ENCODE measurements at places on chromosomes 3 and 15.

DNA sequence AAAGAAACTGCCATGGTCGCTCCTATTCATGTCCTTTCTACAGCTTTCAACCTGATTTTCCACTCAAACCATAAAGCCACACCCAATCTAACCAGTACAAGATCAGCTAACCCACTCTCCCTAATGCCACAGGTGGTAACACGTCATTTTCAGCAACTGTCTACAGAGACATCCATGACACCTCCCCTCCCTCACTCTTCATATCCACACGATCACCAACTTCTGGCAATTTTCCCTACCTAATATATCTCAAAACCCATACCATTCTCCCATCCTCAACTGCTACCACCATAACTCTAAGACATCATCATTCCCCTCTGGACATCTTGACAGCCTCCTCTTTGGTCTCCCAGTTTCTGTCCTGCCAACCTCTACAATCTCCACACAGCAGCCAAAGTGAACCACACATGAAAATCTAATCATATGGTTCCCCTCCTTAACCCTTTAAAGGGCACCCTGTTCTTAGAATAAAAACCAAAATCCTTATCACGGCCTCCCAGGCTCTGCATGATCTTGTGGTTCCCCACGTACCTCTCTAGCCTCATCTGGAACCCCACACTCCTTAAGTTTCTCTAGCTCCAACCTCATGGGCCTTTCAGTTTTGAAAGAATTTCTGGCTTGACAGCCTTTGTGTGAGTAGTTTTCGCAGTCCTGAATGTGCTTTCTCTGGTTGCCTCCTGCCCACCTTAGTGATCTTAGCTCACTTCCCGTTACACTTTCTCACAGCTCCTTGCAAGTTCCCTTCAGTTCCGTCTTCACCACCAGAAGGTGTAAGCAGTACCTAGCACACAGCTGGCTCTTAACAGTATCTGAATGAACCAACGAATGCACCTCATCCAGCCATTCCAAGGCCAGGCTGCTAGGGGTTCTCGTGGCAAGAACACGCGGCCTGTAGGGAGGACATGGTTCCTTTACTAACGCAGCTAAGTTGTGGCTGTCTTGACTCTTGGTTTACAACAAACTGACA, 33.4 kb downstream of the SPINK8 start:
- DNase-seq, result peak; percentile 20

DNA sequence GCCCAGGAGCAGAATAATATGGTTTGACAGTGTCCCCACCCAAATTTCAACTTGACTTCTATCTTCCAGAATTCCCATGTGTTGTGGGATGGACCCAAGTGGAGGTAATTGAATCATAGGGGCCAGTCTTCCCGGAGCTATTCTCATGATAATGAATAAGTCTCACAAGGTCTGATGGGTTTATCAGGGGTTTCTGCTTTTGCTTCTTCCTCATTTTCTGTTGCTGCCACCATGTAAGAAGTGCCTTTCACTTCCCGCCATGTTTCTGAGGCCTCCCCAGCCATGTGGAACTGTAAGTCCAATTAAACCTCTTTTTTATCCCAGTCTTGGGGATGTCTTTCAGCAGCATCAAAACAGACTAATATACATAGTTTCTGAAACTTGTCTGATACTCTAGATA, 28.4 kb upstream of the ATP2C1 start:
- no peak for DNase-seq

- no peak for DNase-seq
These were observed 257.0 kb downstream of the NR1D2 start for GRCh38 chr3:24202071-24202470.

- DNase-seq, result no peak
These were observed 276.5 kb upstream of the ATP11B start for GRCh38 chr3:182516597-182517336.

- DNase-seq, result no peak
These were observed 4.5 kb upstream of the C3orf70 start for GRCh38 chr3:185157347-185157746.

GRCh38 chr15:52923626-52924025, 133.5 kb upstream of the ONECUT1 start:
- DNase-seq, result no peak

DNA sequence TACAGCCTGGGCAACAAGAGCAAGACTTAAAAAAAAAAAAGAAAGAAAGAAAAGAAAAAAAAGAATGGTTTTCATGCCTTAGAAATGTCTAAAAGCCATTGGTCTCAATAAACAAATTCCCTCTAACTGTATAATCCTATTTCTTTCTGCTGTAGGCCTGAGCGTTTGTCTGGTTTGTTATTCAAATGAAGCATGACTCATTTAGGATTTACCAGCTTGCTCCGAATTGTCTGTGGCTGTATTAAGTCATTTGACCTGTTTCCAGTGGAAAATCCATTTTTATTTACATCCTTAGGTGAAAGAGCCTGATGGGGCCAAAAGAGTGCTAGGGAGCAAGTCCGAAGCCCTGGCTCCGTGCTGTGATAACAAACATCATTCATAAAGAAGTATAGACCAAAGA, 73.8 kb downstream of the BDH1 start:
- no peak for DNase-seq

DNA sequence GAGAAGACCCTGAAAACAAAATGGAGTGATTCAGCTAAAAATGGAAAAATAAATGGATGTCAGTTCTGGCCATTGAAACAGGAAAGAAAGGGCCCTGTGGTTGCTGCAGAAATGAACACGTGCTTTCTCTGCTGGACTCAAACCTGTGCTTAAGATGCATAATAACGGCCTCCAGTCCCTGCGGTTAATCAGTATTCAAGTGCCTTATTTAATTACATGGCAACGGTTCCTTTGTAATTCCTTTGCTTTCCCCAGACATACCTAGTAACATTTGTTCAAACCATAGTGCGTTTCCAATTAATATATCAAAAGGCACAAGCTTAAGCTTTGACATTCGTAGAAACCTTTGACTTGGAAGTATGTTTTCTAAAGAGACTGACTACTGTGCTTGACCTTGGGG, 428.3 kb downstream of the GABRG3 start:
- no peak for DNase-seq

DNA sequence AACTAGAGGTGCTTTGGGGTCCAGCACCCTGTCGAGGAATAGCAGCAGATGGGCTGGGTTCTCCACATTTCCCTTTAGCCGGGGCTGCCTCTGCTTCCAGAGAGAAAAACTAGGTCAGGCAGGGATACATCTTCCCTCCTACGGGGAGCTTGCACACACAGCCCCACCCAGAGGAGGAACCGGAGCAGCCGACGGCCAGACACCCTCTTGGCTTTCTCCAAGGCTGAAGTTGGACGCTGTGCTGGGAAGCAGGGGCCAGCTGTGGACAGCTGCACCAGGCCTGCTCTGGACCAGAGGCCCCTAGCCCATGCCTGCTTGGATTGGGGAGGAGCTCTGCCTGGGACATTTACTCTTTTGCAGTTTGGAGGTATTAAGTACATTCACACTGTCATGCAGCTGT, 44.7 kb upstream of the NR2C2 start:
- no peak for DNase-seq

DNA sequence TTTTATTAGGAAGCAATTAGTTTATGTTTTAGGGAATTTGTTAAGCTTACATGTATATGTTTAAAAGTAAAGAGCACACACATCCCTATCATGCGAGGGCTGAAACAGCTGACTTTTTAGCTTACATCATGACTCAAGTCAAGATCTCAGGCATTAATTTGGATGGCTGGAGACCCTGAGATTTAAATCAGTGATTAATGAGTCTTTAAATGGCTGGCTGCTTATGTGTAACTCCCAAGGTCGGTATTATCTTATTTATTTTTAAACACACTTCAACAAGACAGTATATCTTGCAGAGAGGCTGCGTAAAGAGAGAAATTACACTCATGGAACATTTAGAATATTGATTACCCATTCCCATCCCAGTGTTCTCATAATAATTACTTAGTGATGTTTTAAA, 169.4 kb downstream of the KBTBD8 start:
- DNase-seq, result no peak

Data from activated CD8-positive, alpha-beta memory T cell treated with anti-CD3 and anti-CD28 coated beads, Interleukin-2, amount 50 U/mL, for 4 hours (primary cell).